Tongue (tissue), 3 donors: ENCODE measurements at places on chromosomes 6 and 20. TPM values are rescaled to one million over a fixed set of nuclear protein-coding genes. Genes with fewer than 3 reads are reported as not detected.
A peak's percentile ranks its signal among the peaks of the same experiment; 100 is the strongest.

XKR7 gene
- under 0.01 TPM for total RNA-seq

SPDEF gene
- total RNA-seq = 6.1 TPM

SLC22A7 gene
- not detected for total RNA-seq

CLPSL2 gene
- not detected for total RNA-seq

VIP gene
- total RNA-seq = 1.8 TPM

AIF1 gene
- 10.9 TPM for total RNA-seq

KHDC1L gene
- total RNA-seq = not detected

LRFN2 gene
- 0.72 TPM for total RNA-seq

C20orf141 gene
- not detected for total RNA-seq

MAK gene
- total RNA-seq = 0.21 TPM

DNA sequence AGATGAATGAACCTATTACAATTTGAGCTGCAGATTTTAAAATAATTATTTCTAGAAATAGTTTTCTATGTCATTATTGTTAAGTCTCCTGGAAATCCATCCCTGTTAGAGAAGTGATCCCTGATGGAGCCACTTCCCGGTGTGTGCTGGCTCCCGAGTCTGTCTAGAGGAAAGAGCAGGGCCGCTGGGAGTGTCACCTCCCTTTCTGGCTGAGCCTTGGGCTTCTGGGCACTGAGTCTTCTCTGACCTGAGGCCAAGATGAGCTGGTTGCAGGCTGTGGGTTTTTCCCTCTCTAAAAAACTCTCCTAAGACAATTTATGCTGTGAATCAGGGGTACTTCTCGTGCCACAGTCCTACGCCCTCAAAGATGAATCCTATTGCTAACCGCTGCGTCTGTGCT, 28.8 kb upstream of the TCFL5 start:
- no peak for DNase-seq

DNA sequence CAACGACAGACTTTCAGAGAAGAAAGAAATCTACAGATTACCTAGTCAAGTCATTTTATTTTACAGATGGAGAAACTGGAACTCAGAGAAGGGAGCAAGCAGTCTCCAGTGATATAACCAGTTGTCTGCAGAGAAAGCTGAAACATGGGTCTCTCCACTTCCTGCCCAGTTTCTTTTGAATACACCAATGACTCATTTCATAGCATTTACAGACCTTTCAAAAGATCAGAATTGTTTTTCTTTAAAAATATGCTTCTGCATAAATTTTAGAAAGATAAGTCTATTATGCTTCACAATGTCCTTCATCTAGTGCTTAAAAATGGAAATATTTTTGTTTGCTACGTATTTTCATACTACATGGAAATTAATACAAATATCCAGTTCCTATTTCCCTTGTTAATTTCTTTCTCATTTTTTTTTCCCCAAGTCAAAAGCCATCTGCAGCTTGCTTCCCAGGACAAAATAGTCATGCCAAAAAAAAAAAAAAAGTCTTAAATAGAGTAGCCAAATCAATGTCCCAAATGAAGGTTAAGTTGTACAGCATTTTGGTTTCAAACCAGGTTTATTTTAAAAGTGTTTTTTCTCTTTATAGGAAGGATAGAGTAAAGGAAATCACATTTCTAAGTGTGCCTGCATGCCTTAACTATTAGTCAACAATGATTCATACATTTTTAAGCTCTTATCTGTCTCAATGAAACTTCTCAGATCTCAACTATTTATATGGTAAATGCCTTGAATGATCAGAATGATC, 36.9 kb downstream of the ARHGAP18 start:
- peak; percentile 46 for DNase-seq

DNA sequence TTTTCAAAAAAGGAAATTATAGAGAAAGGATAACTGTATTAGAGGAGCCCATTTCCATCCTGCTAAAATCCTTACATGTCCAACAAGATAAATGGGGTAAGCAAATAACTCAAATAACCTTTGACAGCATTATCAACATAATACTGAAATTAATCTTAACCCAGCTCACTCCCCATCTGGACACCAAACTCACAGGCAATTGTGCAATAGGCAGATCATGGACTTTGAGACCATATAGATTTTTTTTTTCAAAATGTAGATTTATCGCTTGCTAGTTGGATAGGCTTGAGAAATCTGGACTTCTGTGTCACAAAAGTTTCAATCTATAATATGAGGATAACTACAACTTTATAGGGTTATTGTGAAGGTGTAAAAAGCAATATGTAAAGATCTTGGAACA, 134.4 kb upstream of the ASCC3 start:
- no peak for DNase-seq

DNA sequence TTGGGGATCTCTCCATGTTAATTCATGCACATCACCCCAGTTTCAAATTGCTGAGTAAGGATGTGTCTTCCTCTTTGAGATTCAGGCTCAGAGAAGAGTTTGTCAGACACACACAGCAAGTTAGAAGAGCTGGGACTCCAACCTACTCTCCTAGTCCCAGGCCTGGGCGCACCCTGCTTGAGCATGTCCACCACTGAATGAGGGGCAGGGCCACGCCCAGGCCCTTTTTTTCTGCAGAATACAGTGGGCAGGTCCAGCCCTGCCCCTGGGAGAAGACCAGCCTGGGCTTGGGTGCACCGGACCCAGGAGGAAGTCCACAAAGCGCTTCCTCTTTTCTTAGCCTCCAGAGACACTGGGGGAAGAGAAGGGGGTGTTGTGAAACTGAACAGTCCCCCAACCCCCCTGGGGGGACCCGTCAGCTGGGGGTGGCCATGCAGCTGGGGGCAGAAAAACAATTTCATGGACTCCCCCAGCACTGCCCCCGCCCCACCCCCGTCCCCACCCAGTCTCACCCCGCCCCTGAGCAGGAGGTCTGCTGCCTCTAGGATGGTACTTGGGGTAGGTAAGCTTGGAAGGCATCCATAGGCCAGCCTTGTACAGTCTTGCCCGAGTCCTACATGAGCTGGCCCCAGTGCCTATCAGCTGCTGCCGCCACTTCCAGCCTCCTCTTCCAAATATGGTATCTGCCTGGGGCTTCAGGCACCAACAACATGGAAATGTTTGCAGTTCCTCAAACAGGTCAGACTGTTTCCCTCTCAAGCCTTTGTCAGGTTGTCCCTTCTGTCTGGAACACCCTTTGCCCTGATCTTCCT, 11.7 kb upstream of the HCK start:
- DNase-seq = peak; percentile 46

GRCh38 chr6:139470997-139471396, 96.5 kb upstream of the CITED2 start:
- DNase-seq = no peak

DNA sequence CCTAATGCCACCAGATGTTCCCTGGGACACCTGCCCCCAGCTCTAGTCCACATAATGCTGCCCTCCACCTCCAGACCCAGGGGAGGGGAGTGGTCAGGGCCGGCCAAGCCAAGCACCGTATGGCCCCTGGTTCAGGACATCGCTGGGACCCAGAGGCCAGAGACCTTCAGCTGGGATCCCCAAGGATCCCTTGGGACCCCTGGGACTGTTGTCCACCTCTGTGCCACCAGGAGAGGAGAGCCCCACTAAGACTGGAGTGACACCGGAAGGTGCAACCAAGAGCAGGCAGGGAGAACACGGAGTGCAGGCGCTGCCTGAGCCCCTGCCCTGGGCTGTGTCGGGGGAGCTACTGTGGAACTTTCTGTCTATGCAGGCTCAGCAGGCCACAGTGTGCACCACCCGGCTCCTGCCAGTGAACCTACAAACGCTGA, 43.6 kb downstream of the CTCFL start:
- no peak for DNase-seq

GRCh38 chr6:79494841-79495240, 42.4 kb downstream of the LCA5 start:
- no peak for DNase-seq

- DNase-seq = no peak
Observed at GRCh38 chr6:163001330-163001729, 273.6 kb downstream of the PACRG start.

DNA sequence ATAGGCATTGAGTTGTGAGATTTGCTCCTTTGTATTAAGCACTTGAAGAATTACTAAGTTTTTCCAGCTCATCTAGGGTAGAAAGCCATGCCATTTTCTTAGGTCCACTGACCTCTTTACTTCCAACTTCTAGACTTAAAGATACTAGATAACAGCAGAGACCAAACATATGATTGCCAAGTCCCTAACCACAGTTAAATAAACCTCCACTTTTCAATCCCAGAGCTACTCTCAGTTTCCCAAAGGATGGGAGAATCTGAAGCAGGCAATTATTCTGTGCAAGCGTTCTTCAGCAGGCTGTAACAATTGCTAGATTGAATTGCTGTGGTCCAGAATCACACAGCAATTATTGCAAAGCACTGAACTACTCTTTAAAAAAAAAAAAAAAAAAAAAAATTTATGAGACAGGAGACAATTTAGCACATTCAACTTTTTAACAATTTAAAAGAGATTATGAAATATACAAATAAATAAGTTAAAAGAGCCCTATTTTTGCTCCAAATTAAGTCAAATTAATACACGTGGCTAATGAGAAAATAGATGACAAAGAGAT, 104.0 kb upstream of the PRSS16 start:
- DNase-seq = no peak

- no peak for DNase-seq
Observed at GRCh38 chr6:29948277-29948676, 5.9 kb downstream of the HLA-A start.

- DNase-seq = peak; percentile 70
Observed at GRCh38 chr6:2876210-2877056, 26.7 kb downstream of the SERPINB9 start.

- peak; percentile 50 for DNase-seq
Observed at GRCh38 chr20:36454698-36455427, 86.5 kb upstream of the MYL9 start.

GRCh38 chr20:31934968-31935764, 16.7 kb downstream of the PDRG1 start:
- DNase-seq = no peak

GRCh38 chr6:128659276-128659675, 138.9 kb upstream of the PTPRK start:
- DNase-seq = no peak

GRCh38 chr6:112172540-112172939, 81.8 kb downstream of the LAMA4 start:
- DNase-seq = no peak

- DNase-seq = peak; percentile 75
Observed at GRCh38 chr6:140537834-140538705, 1163.6 kb upstream of the CITED2 start.

DNA sequence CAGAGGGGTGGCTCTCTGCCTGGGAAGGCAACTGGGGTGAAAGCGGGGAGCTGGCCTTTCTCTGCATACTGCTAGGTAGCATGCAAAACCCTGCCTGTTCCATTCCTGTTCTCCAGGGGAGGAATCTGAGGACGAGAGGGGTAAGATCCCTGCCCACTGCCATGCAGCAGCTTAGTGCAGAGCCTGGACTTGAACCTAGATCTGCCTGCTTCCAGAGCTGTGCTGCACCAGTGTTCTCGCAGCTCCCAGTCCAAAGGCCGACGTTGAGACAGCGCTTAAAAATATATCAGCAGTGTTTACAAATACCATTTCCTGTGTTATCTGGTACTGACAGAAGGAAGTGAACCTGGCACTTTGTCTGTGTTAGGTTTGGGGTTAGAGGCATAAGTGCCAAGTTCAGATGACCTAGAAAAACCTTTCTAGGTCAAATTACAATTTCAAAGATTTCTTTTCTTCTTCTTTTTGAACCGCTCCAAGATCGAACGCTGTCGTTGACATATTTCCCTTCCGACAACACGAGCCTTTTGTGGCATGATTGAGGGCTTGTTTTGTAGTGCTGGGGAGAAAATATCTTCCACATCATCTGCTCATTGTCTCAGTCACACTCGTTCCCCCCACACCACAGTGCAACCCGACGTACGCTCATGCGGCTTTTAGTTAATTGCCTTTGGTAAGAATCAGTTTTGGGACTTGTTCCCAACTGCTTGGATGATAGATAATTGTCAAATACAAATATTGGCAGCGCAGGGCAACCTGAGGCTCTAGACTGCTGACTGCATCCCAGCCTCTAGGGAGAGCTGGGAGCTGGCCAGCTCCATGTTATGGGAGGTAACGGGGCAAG, 44.6 kb downstream of the TOX2 start:
- DNase-seq = no peak

GRCh38 chr20:35387334-35387733, 24.4 kb downstream of the UQCC1 start:
- no peak for DNase-seq

DNA sequence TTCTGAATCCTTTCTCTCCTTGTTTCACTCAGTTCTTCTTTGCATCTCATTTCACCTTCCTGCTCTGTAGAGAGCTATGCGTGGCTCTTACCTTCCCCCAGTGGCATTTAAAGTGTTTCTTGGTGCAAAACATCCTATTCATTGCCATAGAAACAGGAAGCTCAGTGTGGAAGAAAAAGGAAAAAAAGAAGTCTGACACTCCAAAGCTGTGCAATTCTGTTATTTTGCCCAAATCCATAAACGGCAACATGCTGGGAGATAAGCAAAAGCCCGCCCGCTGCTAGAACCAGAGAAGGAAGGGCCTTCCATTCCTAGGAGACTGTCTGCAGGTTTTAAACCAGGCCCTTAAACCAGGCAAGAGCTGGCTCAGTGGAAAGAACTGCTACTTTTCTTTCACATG, 247.1 kb downstream of the HIVEP2 start:
- DNase-seq = no peak

- no peak for DNase-seq
Observed at GRCh38 chr20:51939259-51939585, 136.9 kb upstream of the SALL4 start.

DNA sequence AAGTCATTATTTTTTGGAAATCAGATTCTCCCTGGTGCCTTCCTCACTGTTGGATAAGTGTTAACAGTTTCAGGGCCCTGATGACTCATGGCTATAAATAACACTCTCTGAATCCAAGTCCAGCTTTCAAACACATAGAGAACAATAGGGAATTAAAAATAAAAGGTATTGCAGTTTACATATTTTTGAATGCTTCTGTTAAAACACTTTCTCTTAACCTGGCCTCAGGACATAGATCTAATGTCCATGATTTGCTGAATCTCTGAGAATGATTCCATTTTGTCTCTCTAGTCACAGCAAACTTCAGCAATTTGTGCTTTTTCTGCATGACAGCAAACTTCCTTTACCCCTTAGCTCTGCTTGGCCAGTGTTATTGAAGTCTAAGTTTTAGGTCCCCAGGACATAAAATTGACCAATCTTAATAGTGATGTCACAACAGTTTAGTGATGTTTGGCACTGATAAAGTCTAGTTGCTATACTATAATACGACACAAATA, 1192.4 kb upstream of the CITED2 start:
- DNase-seq = peak; percentile 49
